Psoas muscle (tissue), 8 donors: ENCODE measurements at places on chromosomes 7 and 10.

DNA sequence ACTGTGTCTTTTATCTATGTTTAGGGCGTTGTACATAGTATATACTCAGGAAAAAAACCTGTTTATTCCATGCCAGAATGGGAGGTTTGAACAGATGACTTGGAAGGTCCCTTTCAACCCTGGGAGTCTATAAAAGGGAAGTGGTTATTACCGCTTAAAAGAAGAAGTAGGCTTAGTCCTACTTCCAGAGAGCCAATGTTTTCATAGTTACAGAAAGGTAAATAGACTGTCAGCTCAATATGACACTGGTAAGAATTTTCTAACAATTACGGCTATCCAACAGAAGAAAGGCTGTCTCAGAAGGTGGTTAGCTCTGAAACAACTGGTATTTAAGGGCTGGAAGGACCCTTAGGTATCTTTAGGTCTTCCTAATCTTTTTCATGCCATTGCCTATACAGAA, 1.1 kb upstream of the TFAM start:
- no peak for DNase-seq

DNA sequence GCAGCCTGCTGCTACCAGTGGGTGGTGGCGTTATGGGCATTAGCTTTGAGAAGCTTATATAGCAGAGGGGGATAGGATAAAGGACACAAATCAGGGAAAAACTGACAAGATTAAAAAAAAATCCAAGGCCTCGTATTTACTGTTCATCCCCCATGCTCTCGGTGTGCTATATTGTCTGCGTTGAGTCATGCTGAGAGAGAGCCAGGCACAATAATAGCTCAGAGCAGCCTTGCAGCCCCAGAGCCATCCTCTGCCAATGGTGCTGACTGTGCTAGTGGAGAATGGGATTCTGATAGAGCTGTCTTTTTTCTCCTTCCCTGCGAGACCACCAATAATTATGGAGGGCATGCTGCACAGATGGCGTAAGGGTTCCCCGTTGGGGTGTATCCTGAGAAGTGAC, 51.7 kb upstream of the FZD1 start:
- no peak for DNase-seq

DNA sequence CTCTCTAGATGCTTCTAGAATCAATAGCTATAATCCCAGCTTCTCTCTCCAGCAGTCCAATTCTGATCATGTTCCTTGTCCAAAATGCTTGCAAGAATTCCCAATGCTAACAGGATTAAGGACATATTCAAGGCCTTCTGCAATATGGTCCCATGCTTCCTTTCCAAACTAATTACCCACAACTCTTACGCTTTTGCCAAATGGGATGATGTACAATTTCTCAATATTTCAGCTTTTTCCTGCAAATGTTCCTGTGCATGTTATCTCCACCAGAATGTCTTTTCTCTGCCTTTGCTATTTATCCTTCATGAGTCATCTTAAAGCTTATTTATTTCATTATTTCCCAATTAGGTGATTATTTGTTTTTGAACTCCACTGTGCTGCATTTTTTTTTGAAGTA, 556.4 kb downstream of the SORCS1 start:
- no peak for DNase-seq

- no peak for DNase-seq
Observed at GRCh38 chr10:132274581-132274980, 33.2 kb downstream of the STK32C start.

DNA sequence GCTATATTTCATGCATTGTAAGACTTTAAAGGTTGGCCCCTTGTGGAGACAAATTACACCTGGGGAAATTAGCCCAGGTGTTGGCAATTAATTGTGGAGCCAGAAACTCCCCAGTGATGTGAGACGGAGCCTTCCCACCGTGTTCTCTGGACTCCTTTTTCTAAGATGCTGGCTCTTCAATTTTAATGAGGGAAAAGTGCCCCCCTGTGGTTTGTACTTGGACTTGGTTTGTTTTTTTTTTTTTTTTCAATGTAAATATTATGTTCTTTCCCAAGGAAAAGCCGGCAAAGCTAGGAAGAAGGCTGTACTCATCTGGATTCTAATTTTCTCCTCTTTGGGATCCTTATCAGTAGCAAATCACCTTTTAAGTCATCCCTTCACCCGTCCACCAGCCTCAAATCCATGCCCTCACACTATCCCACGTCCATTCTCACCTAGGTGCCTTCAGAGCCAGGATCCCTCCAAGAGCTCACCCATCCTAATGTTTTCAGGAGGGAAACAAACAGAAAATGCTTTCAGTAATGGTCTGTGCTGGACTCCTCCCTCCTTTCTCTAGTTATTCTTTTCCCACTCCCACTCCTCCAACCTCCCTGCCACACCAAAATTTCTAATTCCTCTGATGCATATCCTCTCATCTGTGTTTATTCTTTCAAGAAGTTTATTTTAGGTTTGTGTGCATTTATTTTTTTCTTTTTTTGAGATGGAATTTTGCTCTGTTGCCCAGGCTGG, 20.4 kb upstream of the ST8SIA6 start:
- DNase-seq = no peak

DNA sequence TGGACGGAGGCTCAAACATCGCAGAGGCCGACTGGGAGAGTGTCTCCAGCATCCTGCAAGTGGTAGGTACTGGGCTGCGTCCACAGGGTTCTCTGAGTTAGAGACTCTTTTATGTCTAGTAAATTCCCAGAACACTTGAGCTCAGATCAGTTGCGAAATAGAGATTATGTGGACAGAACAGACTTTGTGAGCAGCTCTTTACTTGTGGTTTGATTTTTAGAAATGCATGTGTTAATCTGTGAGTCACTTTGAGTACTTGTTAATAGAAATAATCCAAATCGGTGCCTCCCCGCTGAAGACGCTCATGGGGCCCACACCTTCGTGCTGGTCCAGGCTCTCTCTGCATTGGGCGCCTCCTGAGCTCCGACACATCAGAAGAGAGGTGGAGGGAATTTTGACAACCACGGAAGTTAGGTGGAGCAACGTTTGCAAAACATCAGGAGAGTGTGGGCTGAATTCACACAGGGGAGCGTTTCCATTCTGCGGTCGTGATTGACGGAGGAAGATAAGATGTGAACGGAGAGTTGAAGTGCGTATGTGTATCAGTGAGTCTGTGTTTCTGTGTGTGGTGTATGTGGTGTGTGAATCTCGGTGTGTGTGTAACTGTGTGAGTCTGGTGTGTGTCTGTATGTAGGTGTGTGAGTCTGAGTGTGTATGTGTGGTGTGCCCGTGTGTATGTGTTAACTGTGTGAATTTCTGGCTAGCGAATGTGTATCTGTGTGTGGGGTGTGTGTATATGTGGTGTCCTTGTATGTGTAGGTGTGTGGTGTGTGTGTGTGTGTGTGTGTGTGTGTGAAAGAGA, 32.1 kb downstream of the PFKP start:
- DNase-seq = no peak

DNA sequence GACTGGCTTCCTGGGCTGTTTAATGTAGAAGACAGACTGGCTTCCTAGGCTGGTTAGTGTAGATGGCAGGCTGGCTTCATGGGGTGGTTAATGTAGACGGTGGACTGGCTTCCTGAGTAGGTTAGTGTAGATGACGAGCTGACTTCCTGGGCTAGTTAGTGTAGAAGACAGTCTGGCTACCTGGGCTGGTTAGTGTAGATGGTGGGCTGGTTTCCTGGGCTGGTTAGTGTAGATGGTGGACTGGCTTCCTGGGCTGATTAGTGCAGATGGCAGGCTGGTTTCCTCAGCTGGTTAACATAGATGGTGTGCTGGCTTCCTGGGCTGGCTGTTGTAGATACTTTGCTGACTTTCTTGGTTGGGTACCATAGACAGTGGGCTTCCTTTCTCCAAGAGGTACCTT, 122.9 kb upstream of the PPP2R2D start:
- no peak for DNase-seq

DNA sequence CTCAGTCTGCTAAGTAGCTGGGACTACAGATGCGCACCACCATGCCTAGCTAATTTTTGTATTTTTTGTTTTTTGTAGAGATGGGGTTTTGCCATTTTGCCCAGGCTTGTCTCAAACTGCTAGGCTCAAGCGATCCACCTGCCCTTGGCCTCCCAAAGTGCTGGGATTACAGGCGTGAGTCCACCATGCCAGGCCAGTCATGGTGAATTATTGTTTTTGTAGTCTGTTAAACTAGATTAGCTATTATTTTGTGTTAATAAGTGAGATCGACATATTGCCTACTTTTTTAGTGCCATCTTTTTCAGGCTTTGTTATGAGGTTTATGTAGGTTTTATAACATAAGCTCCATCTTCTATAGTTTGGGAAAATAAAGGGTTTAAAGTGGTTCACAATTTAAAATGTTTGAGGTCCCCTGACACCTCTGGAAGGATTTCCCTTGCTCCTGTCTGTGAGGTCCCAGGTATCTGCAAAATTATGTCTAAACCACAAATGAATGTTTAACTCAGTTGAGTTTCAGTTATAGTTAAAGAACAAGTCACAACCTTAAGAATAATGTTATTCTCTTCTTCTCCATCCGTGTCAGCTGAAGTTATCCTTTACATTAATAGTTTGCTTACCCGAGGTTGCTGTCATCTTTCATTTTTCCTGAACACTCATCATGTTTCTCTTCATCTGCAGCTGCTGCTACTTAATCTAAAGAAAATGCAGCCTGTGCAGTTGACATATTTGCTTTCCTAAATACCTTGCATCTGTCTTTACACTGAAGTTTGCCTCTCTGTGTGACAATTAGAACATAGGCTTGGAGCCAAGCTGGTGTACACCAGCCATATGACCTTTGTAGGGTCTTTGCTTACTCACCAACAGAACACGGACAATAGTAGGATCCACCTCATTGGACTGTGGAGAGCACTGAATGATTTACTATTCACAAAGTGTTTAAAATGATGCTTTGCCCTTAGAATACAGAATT, 8.9 kb upstream of the VSTM4 start:
- no peak for DNase-seq

DNA sequence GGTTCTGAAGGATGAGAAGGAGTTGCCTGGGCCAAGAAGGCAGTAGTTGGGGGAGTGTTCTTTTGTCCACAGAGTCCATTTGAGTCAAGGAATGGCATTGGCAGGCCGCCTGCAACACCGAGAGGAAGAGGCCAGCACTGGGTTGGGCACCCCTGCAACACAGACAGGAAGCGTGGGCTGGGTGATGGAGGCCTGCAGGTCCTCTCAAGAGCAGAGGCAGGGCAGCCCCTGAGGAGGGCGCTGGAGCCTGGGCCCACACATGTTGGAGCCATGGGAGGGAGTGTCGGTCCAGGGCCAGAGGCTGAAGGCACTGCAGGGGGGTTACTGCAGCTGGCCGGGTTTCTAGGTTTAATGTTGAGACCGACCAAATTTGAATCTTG, 137.3 kb downstream of the PTPN20 start:
- DNase-seq = peak; percentile 26

DNA sequence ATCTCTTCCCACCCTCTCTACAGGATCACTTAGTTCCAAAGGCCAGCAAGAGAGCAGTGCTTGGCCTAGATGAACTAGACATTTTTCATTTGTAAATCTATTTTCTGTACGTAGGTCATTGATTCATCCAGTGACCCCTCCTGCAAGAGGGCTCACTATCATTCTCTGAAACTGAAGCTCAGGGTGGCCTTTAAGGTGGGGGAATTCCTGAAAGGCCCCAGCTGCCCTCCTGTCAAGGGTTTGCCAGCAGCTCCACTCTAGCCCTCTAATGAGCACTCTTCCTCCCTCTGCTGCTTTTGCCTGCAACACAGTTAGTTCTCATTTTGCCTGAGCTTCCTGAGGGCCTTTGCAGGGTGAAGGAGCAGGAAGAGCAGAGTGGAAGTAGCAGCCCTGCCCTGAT, 41.2 kb downstream of the LRRC18 start:
- no peak for DNase-seq

- no peak for DNase-seq
Observed at GRCh38 chr10:14459665-14460064, 128.9 kb upstream of the FRMD4A start.

DNA sequence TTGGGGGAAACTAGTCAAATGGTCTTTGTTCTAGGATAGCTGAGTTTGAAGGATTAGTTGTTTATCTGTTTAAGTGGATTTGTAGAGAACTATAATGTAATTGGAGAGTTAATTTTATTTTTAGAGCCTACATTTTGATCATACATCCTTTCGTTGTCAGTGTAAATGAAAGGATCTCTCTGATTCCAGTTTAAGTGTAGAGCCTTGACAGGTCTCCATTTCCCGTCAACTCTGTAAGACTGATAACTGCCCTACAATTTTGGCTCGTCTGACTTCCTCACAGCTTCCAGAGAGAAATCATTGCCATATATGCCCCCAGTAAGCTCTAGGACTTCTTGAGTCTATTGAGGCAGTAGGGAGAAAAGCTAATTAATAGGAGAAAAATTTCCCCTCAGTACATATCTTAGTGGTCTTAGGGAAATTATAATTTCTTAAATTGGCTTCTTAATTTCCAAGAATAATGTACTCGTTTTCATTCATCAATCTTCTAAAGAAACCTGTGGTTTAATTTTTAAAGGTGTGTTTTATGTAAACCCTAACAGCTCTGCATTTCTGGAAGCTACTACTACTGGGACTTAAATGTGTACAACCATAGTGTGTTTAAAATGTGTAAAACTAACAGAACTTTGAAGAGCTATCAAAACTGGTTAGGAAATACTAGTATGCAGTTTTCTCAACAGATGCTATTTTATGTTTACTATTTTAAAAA, 3.8 kb downstream of the KMT2E start:
- no peak for DNase-seq

GRCh38 chr7:140269004-140269638, 92.3 kb upstream of the KDM7A start:
- no peak for DNase-seq

DNA sequence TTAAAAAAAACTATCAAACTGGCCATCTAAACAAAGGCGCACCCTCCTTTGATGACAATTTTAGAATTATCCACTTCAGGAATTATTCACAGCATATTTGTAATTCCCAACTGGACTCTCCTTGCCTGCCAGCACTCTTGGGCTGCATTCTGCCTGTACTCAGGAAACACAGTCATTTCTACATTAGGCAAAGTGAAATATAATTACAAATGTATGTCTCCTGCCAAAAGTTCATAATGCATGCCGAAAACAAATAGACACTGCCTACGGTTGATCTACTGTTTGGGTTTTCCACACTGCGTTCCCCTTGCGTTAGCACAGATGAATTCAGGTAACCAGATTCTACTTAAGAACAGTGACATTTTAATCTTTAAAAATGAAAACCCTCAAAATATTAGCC, 1.9 kb downstream of the HGF start:
- peak; percentile 14 for DNase-seq

- no peak for DNase-seq
Observed at GRCh38 chr7:36272567-36273269, 116.9 kb upstream of the ANLN start.

GRCh38 chr7:16730937-16731336, 22.6 kb upstream of the TSPAN13 start:
- DNase-seq = no peak

DNA sequence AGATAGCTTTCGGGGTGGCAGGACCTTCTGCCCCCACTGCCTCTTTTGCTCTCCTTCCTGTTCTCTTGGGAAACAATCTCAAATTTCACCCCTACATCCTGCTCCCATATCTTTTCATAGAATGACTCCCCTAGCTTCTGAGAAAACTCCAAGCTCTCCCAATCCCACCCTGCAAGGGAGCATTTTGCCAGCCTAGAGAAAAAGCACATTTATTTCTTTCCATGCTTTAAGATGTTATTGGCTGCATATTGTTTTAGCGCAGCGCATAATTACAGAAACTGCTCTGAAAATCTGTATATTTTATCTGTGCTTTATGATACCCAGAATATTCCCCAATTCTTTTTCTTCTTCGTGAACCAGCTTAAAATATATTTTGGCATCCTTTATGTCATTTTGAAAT, 601.3 kb downstream of the KCNMA1 start:
- DNase-seq = no peak
